ENCODE measurements at places on chromosomes 7 and 10. TPM values are rescaled to one million over a fixed set of nuclear protein-coding genes. Genes with fewer than 3 reads are reported as not detected.

Gene CACNA2D1
- total RNA-seq: not detected

Gene ASB10
- not detected for total RNA-seq

Gene MRLN
- not detected for total RNA-seq

Gene KLHL7
- total RNA-seq: 24.3 TPM

Gene VENTX
- 0.12 TPM for total RNA-seq

Gene AKR1C8
- total RNA-seq: 0.80 TPM

Gene ADAM22
- total RNA-seq: 1.8 TPM

Data from activated CD4-positive, alpha-beta memory T cell treated with anti-CD3 and anti-CD28 coated beads for 36 hours (primary cell).